ENCODE measurements at places on chromosomes 5 and 9.

GRCh38 chr9:124456341-124457078 is 6.3 kb downstream of the ADGRD2 start:
- H3K36me3 ChIP-seq: no peaks in the 10 kb centered on the region
- H3K27me3 ChIP-seq: no peaks in the 10 kb centered on the region
- no peaks in the 10 kb centered on the region for H3K4me1 ChIP-seq
- H3K4me3 ChIP-seq: no peak overlapping the region
- no peak for DNase-seq

GRCh38 chr5:68250661-68251298 is 35.2 kb downstream of the PIK3R1 start:
- no peak for DNase-seq
- H3K4me3 ChIP-seq: no peak overlapping the region
- no peaks in the 10 kb centered on the region for H3K36me3 ChIP-seq
- H3K27ac ChIP-seq: peak overlapping the region; percentile 66
- H3K4me1 ChIP-seq: peaks cover 64% of the 10 kb centered on the region

GRCh38 chr5:118981783-118982182 is 6.6 kb downstream of the DTWD2 start:
- H3K27ac ChIP-seq: no peak overlapping the region
- H3K4me1 ChIP-seq: no peaks in the 10 kb centered on the region
- H3K36me3 ChIP-seq: no peaks in the 10 kb centered on the region
- DNase-seq: no peak

- DNase-seq: no peak
- peaks cover 40% of the 10 kb centered on the region for H3K4me1 ChIP-seq
- H3K27ac ChIP-seq: no peak overlapping the region
- no peaks in the 10 kb centered on the region for H3K36me3 ChIP-seq
- H3K27me3 ChIP-seq: no peaks in the 10 kb centered on the region
These were observed 344.3 kb downstream of the RAB3C start for GRCh38 chr5:58927181-58927580.

DNA sequence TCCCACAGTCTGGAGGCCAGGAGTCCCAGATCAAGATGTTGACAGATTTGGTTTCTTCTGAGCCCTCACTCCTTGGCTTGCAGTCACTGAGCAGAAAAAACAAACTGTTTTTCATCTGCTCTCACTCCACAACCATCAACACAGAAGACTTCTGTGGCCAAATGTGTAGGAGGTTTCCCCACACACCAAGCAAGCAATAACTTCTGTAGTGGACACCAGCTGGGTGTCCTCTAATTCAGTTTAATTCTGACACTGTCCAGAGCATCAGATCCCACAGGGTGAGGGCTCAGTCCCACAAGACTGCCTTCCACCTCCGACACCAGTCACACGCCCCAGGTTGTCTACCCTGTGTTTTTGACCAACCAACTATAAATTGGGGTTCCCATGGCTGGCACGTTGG is 209.9 kb downstream of the AOPEP start:
- H3K27me3 ChIP-seq: no peaks in the 10 kb centered on the region
- H3K36me3 ChIP-seq: no peaks in the 10 kb centered on the region
- peak overlapping the region; percentile 48 for H3K27ac ChIP-seq
- no peak overlapping the region for H3K4me3 ChIP-seq

- no peaks in the 10 kb centered on the region for H3K27me3 ChIP-seq
- H3K27ac ChIP-seq: no peak overlapping the region
- H3K36me3 ChIP-seq: no peaks in the 10 kb centered on the region
- H3K4me1 ChIP-seq: no peaks in the 10 kb centered on the region
- no peak for DNase-seq
These were observed 19.6 kb downstream of the ITGA2 start for GRCh38 chr5:53008751-53009150.

DNA sequence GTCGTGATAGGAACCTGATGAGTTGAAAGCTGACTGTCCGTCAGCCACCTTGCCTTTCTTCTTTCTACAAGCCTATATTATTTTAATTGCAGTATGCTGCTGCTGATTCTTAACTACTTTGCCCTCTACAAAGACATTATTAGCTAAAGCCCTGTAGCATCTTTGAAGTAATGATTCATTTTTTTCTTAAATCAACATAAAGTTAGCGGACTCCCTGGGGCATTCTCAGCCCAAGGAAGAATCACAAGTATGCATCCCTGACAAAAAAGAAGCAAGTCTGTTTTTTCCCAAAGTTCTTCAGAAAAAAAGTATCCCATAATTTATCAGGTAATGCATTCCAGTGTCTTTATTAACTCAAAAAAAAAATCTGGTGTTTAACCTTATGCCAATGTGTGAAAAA is 69.5 kb upstream of the TAS2R1 start:
- H3K36me3 ChIP-seq: no peaks in the 10 kb centered on the region
- H3K4me3 ChIP-seq: no peak overlapping the region
- H3K27me3 ChIP-seq: no peaks in the 10 kb centered on the region
- H3K27ac ChIP-seq: no peak overlapping the region
- H3K4me1 ChIP-seq: no peaks in the 10 kb centered on the region
- DNase-seq: no peak

- no peak for DNase-seq
- no peaks in the 10 kb centered on the region for H3K4me1 ChIP-seq
- no peak overlapping the region for H3K4me3 ChIP-seq
These were observed 27.1 kb downstream of the HNRNPH1 start for GRCh38 chr5:179596421-179596820.

DNA sequence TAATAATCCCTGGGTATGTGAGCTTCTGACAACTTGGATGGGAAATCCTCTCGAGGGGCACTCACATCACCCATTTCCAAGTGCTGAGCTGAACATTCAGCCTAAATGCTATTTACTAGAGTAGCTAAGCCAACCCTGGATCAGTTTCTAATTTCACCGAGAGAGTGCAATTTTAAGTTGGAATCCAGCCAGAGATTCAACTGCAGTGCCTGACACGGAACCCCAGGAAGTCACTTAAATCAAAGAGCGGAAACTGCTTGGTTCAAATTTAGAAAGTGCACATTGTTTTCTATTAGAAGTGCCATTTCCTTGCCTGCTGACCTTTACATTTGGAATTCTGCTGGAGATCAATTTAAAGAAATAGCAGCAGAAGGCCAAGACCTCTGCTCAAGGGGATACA is 8.8 kb downstream of the SPRY4 start:
- H3K27me3 ChIP-seq: no peaks in the 10 kb centered on the region
- no peak overlapping the region for H3K4me3 ChIP-seq
- DNase-seq: no peak
- H3K27ac ChIP-seq: peak overlapping the region; percentile 52
- H3K36me3 ChIP-seq: peaks cover 14% of the 10 kb centered on the region
- H3K4me1 ChIP-seq: peaks cover 53% of the 10 kb centered on the region

DNA sequence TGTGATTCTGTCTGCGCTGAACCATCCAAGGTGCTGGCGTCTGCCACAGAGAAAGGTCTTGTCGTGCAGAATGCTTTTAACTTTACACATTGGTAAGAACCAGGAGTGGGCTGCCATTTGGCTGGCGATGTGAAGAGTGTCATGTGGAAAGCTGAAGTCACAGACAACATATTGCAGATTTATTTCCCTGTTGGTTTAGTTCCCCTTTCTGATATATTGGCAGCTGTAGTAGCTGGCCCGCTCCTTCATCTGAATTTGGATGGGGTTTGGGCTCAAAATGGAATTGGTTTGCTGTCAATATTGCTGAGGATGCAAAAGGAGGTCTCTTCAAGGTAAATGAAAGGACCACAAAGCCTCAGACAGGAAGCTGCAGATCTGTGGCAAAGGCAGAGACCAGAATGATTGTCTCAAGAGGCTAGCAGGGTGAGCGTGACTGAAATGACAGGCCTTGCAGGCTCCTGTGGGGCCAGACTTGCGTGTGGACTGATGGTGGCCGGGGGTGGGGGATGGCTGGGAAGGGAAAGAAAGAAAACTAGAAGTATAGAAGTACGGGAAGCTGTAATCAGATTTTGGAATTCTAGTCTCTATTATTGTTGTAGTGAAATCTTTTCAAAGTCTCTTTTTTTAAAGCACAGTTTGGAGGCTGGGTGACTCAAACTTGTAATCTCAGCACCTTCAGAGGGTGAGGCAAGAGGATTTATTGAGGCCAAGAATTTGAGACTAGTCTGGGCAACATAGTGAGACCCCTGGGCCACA is 25.1 kb upstream of the CD180 start:
- no peak for DNase-seq
- no peak overlapping the region for H3K4me3 ChIP-seq
- no peak overlapping the region for H3K27ac ChIP-seq
- no peaks in the 10 kb centered on the region for H3K27me3 ChIP-seq
- no peaks in the 10 kb centered on the region for H3K4me1 ChIP-seq
- H3K36me3 ChIP-seq: no peaks in the 10 kb centered on the region

- no peaks in the 10 kb centered on the region for H3K36me3 ChIP-seq
- H3K4me1 ChIP-seq: no peaks in the 10 kb centered on the region
- H3K27me3 ChIP-seq: no peaks in the 10 kb centered on the region
- no peak overlapping the region for H3K27ac ChIP-seq
- DNase-seq: no peak
These were observed 97.4 kb upstream of the MAST4 start for GRCh38 chr5:66498791-66499207.

DNA sequence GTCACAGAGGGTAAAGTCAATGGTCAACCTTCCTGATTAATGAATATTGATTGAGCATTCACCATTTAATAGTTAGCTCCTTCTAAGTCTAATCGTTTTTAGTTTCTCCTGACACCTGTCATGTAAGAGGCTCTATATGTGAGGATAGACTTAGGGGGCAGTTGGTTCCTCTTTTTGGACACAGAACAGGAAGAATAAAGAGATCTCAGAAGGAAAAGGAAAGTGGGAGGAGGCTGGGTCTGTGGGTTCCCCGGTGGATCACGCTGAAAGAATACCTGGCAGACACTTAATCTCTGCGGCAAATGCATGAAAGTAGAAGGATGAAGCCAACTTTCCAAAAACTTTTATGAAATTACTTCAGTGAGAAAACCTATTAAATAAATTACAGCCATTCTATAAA is 98.4 kb downstream of the PDE4D start:
- no peak overlapping the region for H3K4me3 ChIP-seq
- H3K4me1 ChIP-seq: peaks cover 21% of the 10 kb centered on the region
- no peaks in the 10 kb centered on the region for H3K27me3 ChIP-seq
- H3K27ac ChIP-seq: no peak overlapping the region
- no peak for DNase-seq
- no peaks in the 10 kb centered on the region for H3K36me3 ChIP-seq

- no peak for DNase-seq
- peak overlapping the region; percentile 85 for H3K4me3 ChIP-seq
- no peaks in the 10 kb centered on the region for H3K27me3 ChIP-seq
- H3K27ac ChIP-seq: peak overlapping the region; percentile 100
- H3K36me3 ChIP-seq: no peaks in the 10 kb centered on the region
- H3K4me1 ChIP-seq: peaks cover 28% of the 10 kb centered on the region
These were observed 1.3 kb downstream of the UBE2R2 start for GRCh38 chr9:33818167-33818846.

DNA sequence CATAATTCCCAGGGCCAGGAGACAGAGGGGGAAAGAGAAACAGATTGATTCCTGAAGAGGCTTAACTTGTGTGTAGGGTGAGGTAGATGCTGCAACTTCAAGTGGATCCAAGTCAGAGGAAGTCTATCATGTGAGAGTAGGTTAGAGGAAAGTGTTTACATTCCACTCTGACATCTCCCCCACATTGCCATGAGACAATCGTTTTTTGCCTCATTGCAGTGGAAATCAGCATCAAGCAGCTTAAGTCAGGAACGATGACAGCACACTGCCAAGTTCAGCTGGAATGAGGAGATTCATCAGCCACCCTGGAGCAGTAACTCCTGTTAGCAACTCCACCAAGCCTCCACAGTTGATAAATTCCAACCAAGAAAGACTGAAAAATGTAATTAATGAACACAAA is 689.7 kb upstream of the MEF2C start:
- no peak overlapping the region for H3K27ac ChIP-seq
- no peak overlapping the region for H3K4me3 ChIP-seq
- no peaks in the 10 kb centered on the region for H3K4me1 ChIP-seq
- H3K36me3 ChIP-seq: no peaks in the 10 kb centered on the region
- DNase-seq: no peak
- no peaks in the 10 kb centered on the region for H3K27me3 ChIP-seq

GRCh38 chr9:93960971-93961841 is 6.1 kb upstream of the BARX1 start:
- H3K27me3 ChIP-seq: peaks cover 37% of the 10 kb centered on the region
- no peak overlapping the region for H3K27ac ChIP-seq
- DNase-seq: peak; percentile 58
- H3K4me1 ChIP-seq: peaks cover 4% of the 10 kb centered on the region

- no peak overlapping the region for H3K4me3 ChIP-seq
- no peak overlapping the region for H3K27ac ChIP-seq
- H3K36me3 ChIP-seq: no peaks in the 10 kb centered on the region
- H3K4me1 ChIP-seq: no peaks in the 10 kb centered on the region
These were observed 247.7 kb downstream of the ENC1 start for GRCh38 chr5:74392711-74393351.

DNA sequence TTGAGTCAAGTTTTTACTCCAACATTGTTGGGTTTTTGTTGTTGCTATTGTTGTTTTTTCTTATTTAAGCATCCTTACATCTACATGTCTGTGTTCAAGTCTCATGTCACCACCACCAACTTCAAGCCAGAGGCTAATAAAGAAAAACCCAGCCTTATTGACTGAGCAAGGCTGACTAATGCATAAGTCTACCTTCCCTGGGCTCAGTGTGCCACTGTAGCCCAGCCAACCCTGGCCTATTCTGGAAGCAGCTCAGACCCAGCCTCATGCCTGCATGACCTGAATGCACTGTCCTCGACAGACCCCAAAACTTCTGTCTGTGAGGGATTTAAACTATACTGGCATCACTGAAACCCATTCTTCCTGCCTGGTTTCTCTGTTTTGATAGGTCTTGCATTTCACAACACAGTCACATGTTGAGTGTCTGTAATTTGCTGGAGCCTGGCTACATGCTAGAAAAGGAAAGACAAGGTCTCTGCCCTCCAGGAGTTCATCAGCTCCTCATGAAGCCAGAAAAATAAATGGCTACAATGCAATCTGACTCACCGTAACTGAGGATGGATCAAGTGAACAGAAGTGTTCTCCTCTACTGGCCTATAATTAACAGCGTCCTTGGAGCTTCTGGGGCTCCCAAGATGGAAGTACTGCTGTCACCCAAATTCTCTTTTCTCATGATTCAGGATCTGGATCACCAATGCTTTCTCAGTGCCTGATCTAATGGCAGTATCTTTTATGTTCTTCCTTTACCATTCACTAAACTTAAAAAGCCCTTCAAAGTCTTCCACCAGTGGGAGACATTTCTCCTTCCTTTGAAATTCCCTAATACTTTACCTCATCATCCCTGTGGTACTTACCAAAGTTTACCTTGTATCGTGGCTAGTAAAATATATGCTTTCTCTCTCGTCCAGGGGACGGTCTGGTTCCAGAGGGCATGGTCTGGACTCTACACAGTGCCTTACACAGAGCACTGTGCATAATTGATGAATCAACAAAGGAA is 103.9 kb upstream of the IFNE start:
- H3K27me3 ChIP-seq: no peaks in the 10 kb centered on the region
- H3K4me1 ChIP-seq: no peaks in the 10 kb centered on the region
- H3K36me3 ChIP-seq: no peaks in the 10 kb centered on the region
- no peak overlapping the region for H3K4me3 ChIP-seq
- no peak overlapping the region for H3K27ac ChIP-seq

- DNase-seq: no peak
- H3K4me1 ChIP-seq: no peaks in the 10 kb centered on the region
- no peak overlapping the region for H3K4me3 ChIP-seq
- no peaks in the 10 kb centered on the region for H3K36me3 ChIP-seq
These were observed 11.3 kb downstream of the TNC start for GRCh38 chr9:115106642-115107041.

- H3K4me3 ChIP-seq: no peak overlapping the region
- no peak for DNase-seq
- no peaks in the 10 kb centered on the region for H3K4me1 ChIP-seq
- H3K27me3 ChIP-seq: no peaks in the 10 kb centered on the region
These were observed 54.5 kb upstream of the KCNMB1 start for GRCh38 chr5:170443624-170444023.

Measured in ascending aorta (tissue), 2 donors.